ENCODE measurements at places on chromosomes 16 and 17. TPM values are rescaled to one million over a fixed set of nuclear protein-coding genes. Genes with fewer than 3 reads are reported as not detected.

SEC14L5 gene
- 0.07 TPM for total RNA-seq

SCN4A gene
- 0.20 TPM for total RNA-seq

DNA sequence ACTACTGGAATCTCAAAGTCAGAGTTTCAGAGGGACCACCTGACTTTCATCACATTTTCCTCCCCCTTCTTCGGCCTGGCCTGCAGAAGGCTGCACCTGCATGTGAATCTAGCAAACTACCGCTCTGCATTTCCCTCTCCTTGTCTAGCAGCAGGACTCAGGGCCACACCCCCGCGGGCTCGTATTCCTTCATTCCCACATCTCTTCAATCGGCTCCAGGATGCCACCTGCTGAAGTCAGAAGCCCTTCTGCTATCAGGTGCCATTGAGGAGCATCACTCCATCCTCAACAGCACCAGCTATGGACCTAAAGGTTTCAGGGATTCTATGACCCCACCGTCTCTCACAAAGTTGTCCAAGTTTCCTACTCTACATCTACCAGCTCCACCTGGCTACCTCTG lies 169.5 kb downstream of the VPS53 start:
- no peaks in the 10 kb centered on the region for H3K27me3 ChIP-seq
- H3K36me3 ChIP-seq: peaks cover 12% of the 10 kb centered on the region
- no peak for DNase-seq
- H3K27ac ChIP-seq: no peak overlapping the region

CCL7 gene
- total RNA-seq: not detected

GRCh38 chr17:41813152-41813680 lies 412 bp downstream of the FKBP10 start:
- H3K36me3 ChIP-seq: peaks cover 3% of the 10 kb centered on the region
- H3K4me1 ChIP-seq: peaks cover 21% of the 10 kb centered on the region
- H3K27me3 ChIP-seq: peaks cover 7% of the 10 kb centered on the region
- DNase-seq: no peak
- no peak overlapping the region for H3K27ac ChIP-seq

- DNase-seq: no peak
- H3K4me1 ChIP-seq: no peaks in the 10 kb centered on the region
- H3K27ac ChIP-seq: no peak overlapping the region
- no peaks in the 10 kb centered on the region for H3K27me3 ChIP-seq
- no peaks in the 10 kb centered on the region for H3K36me3 ChIP-seq
- no peak overlapping the region for H3K4me3 ChIP-seq
Measured at GRCh38 chr17:72053036-72053435, 67.8 kb upstream of the SOX9 start.

GRCh38 chr17:31594416-31594815 lies 202.9 kb downstream of the RAB11FIP4 start:
- H3K36me3 ChIP-seq: no peaks in the 10 kb centered on the region
- H3K4me1 ChIP-seq: no peaks in the 10 kb centered on the region
- no peak overlapping the region for H3K4me3 ChIP-seq
- no peak overlapping the region for H3K27ac ChIP-seq
- no peaks in the 10 kb centered on the region for H3K27me3 ChIP-seq

SDR42E1 gene
- total RNA-seq: 7.1 TPM

TLCD1 gene
- total RNA-seq: 6.5 TPM

GRCh38 chr16:9258423-9259051 lies 167.1 kb downstream of the HAPSTR1 start:
- H3K4me3 ChIP-seq: no peak overlapping the region
- DNase-seq: peak; percentile 46
- H3K27me3 ChIP-seq: peaks cover 14% of the 10 kb centered on the region
- H3K36me3 ChIP-seq: no peaks in the 10 kb centered on the region
- no peaks in the 10 kb centered on the region for H3K4me1 ChIP-seq

ST6GALNAC1 gene
- total RNA-seq: not detected

DNA sequence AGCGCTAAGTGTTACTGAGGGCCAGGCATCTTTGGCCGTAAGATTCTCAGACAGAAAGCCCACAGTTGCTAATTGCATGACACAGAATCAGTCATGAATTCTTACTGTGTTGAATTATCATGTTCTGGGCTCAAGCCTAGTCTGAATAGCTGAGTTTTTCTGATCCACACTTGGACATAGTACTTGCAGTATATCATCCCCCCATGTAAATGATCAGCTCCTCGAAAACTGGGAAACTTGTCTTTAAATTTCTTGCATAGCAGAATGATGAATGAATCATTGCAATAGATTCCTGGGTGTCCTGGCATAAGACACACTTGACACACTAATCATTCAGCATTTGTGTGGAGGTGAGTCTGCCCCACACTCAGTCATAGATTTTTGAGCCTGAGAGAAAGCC lies 2.2 kb downstream of the MLYCD start:
- DNase-seq: no peak
- H3K27ac ChIP-seq: no peak overlapping the region
- peaks cover under 1% of the 10 kb centered on the region for H3K27me3 ChIP-seq
